ENCODE measurements at places on chromosomes 12 and 14.
A peak's percentile ranks its signal among the peaks of the same experiment; 100 is the strongest.

DNA sequence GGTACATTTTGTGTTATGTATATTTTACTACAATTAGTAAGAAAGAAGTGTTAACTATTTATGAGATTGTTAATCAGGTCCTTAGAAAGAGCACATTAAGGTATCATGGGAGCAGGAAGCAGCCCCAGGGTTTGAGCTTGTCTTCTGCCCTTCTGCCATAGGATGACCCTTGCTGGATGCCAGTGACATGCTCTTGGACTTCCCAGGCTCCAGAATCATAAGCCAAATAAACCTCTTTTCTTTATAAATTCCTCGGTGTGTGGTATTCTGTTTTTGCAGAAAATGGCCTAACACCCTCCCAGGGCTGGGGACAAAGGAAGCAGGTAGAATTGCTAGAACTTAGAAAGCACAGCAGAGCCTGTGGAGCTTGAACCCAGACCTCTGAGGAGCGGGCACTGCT lies 164.7 kb downstream of the VRK1 start:
- no peak for DNase-seq

GRCh38 chr14:61573748-61574513 lies 121.4 kb upstream of the HIF1A start:
- no peak for DNase-seq

GRCh38 chr12:1350055-1350933 lies 244.1 kb downstream of the FBXL14 start:
- no peak for DNase-seq

- DNase-seq, result no peak
These were observed 175.1 kb downstream of the GRIP1 start for GRCh38 chr12:66503746-66504145.

GRCh38 chr14:69094481-69094880 lies 58.4 kb downstream of the DCAF5 start:
- DNase-seq, result no peak

GRCh38 chr12:56591126-56591525 lies 39.0 kb downstream of the BAZ2A start:
- DNase-seq, result no peak

DNA sequence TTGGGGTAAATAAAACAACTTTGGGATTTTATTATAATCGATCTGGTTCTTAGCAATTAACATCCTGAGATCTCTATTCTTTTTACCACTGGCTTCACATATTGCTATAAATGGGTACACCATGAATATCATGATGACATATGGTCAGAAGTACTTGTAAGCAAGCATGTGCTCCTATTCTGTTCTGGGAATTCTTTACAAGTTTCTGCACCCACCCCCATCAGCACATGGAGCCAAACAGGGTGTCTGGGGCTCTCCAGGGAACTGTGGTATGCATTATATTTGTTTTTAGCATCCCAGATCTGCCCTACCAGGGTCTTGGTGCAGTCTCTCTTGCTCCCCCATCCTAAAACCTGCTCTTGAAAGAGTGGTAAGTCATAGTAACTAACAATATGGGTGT lies 31.3 kb downstream of the DMAC2L start:
- no peak for DNase-seq

GRCh38 chr14:61609191-61609843 lies 86.0 kb upstream of the HIF1A start:
- no peak for DNase-seq

- DNase-seq, result no peak
These were observed 82.1 kb downstream of the AVPR1A start for GRCh38 chr12:63068857-63069442.

- peak; percentile 69 for DNase-seq
These were observed 631 bp downstream of the RESF1 start for GRCh38 chr12:31959701-31960391.

DNA sequence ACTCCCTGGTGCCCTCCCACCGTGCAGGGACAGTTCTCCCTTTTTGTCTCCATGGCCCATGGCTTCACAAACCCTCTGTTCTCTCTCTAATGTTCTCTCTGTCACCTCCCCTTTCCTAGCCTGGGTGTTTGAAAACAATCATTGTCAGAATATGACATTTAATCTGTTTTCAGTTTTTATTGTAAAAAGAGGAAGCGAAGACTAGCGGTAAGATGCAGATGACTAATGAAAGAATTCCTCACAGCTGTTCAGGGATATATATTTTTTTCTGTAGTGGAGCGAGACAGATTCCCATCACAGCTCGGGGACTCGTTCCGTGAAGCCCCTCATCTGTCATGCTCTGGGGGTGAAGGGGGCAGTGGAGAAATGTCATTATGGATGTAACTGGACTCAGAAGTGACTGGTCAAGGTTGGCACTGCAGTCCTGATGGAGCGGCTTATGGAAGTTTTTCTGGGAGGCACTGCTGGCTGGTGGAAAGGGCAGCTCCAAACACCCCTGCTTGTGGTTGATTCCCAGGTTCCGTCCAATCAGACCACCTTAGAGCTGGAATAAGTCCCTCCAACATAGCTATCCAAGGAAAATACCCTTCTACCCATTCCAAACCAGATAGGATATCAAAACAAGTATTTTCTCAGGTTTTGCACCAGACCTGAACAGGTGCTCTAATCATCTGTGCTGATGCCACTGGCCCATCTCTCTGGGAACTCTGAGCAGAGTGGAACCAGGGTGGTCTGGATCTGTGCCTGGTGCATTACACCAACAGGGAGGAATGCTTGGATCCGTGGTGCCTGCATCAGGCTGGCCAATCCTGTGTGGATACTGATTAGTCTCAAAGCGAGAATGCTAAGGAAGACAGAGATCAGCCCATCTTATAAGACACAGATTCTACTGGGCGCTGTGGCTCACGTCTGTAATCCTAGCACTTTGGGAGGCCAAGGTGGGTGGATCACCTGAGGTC lies 84.7 kb downstream of the GPATCH2L start:
- DNase-seq, result no peak

DNA sequence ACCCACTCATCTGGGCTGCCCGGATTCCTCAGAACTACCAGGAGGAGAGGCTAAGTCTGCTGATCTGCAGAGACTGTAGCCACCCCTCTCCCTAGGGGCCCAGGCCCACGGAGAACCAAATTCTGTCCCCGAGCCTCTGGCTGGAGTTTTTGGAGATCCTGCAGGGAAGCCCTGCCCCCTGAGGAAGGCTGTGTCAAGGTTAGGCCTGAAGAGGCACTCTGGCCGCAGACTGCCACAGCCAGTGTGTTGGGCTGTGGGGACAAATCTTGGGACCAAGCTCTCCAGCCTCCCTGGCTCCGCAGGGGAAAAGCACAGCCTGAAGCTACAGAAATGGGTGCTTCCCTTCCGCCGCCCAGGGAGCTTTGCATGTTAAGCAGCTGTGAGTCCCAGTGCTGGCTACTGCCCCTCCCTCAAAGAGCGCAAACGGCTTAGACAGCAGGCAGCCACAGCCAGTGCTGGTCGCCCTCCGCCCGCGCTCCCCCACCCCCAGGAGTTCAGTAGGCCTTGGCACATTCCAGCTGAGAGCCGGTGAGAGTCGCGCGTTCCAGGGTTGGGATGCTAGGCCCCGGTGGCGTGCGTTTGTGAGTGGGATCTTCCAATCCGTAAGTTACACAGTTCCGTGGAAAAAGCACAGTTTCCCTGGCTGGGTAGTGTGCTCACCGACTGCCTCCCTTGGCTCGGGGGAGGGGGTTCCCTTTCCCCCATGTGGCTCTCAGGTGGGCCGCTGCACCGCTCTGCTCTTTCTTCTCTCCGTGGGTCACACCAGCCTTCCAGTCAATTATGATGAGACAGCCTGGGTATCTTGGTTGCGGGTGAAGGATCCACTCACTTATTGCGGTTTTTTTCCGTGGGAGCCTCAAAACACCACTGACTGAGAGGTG lies 13.2 kb downstream of the CLEC4E start:
- DNase-seq, result no peak

GRCh38 chr12:19220852-19221466 lies 91.4 kb downstream of the PLEKHA5 start:
- no peak for DNase-seq

DNA sequence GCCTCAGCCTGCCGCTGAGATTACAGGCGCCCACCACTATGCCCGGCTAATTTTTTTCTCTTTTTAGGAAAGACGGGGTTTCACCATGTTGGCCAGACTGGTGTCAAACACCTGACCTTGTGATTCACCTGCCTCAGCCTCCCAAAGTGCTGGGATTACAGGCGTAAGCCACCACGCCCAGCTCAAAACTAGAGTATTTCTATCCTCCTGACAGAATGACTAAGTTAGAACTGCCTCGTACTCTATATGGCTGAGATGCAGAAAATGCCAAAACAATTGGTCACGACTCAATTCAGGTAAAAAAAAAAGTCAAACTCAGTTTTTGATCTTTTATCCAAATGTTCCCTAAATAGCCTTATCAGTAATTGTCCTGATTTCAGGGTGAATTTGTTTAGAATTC lies 11.1 kb downstream of the AKAP5 start:
- no peak for DNase-seq

DNA sequence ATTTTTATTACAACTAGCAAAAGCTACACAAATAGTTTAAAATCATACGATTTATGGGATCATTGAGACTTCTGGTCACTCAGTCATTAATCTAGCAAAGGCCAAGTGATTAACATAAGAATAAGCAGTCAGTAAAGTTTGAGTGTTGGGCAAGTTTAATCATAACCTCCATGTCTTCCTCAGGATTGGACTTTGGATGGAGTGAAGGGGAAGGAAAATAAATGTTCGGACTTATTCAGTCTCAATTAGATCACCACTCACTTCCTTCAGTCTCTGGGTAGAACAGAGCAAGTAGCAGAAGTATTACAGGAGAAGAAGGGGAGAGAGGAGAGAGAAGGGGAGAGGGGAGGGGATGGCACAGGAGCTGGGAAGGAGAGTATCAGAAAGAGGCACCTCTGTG lies 31.4 kb downstream of the CPM start:
- DNase-seq, result no peak

DNA sequence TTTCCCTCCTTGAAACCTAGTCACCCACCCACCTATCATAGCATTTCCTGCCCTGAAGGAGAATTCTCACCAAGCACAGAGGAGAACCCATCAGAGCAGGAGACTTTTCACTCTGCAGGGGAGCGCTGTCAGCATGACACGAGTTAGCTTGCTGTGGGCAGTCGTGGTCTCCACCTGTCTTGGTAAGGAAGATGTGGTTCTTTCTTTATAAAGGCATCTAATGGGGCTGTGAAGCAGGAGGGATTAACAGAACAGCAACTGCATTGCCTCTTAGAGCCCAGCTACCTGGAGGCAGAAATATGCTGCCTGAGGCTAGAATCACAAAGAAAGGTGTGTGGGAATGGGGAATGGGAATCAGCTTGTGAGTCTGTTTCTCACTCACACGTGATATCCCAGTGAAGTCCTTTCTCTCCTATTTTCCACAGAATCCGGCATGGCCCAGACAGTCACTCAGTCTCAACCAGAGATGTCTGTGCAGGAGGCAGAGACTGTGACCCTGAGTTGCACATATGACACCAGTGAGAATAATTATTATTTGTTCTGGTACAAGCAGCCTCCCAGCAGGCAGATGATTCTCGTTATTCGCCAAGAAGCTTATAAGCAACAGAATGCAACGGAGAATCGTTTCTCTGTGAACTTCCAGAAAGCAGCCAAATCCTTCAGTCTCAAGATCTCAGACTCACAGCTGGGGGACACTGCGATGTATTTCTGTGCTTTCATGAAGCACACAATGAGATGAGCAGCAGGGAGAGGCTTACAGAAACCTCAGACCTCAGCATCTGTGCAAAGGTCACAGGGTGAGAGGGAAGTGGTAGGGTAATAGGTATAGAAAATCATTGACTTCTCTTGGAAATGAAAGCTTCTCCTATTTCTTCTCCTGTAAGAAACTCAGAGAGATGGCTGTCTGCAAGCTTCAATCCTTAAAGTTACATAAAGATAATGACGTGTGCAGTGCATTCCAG lies 316.9 kb downstream of the DAD1 start:
- no peak for DNase-seq

- DNase-seq, result no peak
These were observed 17.5 kb downstream of the YBX3 start for GRCh38 chr12:10705655-10706054.

DNA sequence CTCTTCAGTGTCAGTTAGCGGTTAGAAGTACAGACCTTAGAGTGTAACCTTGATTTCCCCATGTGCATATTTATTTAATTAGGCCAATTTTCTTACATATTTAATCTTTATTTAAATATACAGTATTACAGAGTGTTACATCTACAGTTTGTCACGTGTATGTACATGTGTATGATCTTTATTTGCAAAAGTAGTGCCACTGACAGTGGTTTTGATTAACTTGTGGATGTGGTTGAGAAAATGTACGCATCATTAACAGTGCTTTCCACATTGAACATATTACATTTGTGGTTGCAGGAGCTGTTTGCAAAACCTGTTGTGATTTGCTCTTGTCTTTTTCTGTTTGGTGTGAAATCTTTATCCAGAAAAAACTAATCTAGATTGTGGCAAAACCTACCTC lies 535.5 kb downstream of the FLRT2 start:
- DNase-seq, result no peak

GRCh38 chr12:5901416-5901815 lies 43.6 kb downstream of the ANO2 start:
- no peak for DNase-seq

- DNase-seq, result no peak
These were observed 74.3 kb downstream of the NCOR2 start for GRCh38 chr12:124492879-124493808.

DNA sequence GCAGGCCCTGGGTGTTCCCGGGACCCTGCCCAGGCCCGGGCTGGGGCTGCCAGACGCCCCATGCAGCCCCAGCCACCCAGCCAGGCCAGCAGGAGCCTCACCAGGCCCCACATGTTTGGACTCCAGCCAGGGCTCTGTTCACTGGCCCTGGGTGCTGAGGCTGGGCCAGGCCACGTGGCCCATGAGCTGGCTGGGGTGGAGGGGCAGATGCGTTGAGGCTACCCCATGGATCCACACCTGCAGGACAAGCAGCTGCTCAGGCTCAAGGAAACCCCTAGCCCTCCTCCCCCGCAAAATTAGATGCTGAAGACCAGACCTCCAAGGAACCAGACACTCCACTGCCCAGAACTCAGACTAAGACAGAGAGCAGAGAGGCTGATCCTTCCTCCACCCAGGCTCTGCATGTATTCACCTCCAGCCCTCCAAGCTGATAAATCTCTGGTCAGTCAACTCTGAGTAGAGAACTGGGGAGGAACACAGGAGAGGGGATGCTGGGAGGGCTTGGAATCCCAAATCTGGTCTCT lies 1.6 kb downstream of the CDH24 start:
- no peak for DNase-seq

GRCh38 chr14:87869619-87870583 lies 123.1 kb downstream of the GALC start:
- no peak for DNase-seq

- DNase-seq, result peak; percentile 85
These were observed 6.8 kb upstream of the CHD4 start for GRCh38 chr12:6613776-6614512.

GRCh38 chr14:96126339-96126782 lies 78.3 kb upstream of the BDKRB2 start:
- DNase-seq, result peak; percentile 55
